ENCODE measurements at places on chromosomes 2 and 18.

GRCh38 chr2:197280015-197280702 lies 30.4 kb downstream of the ANKRD44 start:
- no peak for DNase-seq

DNA sequence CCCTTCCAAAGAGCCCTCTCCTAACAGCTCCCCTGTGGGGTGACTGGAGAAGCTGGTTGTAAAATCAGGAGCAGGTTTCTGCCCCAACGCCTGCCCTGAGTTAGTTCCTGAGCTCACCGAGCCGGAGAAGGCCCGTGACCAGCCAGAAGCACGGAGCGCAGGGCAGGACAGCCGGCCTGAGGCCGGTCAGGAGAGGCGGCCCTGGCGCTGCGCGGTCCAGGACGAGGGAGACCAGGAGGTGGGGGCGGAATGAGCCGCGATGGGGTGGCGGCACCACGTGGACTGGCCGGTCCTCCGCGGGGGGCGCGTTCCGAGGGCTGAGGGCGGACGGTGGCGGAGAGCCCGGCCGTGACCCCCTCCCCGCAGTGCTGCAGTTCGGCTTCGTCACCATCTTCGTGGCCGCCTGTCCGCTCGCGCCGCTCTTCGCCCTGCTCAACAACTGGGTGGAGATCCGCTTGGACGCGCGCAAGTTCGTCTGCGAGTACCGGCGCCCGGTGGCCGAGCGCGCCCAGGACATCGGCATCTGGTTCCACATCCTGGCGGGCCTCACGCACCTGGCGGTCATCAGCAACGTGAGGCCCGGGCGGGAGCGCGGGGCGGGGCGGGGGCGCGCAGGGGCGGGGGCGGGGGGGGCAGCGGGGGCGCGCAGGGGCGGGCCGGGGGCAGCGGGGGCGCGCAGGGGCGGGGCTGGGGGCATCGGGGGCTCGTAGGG lies 29.0 kb downstream of the ANO7 start:
- DNase-seq = peak; percentile 63

DNA sequence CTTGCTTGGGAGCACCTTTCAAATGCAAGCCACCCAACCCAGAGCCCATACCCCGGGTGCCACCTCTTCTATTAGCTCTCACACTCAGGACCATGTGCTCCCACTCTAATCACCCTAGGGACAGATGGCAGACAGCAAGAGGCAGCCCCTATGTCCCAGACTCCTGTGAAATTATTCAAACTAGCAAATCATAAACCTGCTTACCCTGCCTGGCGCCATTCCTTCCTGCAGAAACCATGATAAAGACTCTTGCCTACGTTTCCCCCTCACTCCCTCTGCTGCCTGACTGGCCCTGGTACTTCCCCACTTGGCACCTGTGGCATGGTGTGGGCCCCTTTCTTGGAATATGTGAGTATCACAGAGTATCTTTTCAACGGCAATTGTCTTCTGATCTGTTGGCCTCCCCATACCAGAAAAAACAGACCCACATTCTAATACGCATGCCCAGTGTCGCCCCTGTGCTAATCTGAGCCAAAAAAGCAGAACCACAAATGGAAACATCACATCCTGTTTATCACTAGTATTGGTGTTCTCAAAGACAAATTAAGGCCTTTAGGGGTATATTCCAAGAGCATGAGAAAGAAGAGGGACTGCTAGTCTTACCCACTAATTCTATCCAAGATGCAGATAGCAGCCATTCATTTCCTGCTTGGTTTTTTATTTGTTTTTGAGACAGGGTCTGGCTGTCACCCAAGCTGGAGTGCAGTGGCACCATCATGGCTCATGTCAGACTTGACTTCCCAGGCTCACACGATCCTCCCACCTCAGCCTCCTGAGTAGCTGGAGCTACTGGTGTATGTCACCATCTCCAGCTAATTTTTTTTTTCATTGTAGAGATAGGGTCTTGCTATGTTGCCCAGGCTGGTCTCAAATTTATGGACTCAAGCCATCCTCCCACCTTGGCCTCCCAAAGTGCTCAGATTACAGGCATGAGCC lies 44.1 kb upstream of the TTC39C start:
- DNase-seq = no peak

DNA sequence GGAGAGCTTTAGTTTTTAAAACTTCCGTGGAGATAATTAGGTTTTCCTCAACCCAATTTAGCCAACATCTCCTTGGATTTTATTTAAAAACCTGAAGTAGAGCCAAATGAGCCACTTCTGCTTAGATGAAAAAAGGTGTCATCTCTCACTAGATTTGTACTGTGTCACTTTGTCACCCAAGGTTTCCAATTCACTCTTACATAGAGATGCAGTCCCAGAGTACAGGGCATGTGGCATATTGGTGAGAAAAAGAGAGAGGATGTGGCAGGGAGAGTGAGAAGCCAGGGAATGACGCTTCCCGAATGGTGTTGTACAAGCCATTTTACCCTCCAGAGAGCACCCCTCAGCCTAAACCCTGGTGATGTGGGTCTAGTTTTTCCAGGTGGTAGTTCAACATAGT lies 44.4 kb upstream of the CTLA4 start:
- no peak for DNase-seq

- no peak for DNase-seq
Measured at GRCh38 chr2:45168711-45169338, 159.6 kb upstream of the SIX2 start.
